ENCODE measurements at places on chromosomes 2 and 18.

DNA sequence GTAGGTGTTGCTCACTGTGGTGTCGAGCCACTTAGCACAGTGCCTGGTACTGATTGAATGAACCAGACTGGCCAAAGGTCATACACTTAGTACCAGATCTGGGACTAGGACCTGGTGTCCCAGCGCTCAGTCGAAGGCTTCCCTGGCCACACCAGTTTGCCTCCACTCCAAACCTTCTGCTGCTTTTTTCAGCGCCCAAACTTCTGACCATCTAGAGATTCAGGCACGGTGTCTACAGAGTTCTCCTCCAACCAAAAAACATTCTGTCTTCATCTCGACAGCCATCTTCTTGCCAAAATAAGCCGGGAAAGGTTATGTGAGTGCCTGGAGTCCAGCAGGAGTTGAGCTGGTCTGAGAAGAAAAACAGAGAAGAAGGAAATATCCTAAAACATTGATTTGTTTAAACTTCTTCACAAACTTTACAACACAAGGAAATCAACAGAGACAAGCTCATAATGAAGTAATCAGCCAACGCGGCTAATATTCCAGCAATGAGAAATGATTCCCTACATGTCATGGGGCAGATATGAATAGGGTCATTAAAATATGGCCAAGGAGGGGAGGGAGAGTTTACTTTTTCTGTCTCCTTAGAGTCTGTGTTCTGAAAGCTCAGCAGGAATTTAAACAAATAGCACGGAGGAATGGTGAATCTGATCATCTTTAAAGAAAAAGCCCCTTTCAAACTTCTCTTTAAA, 2.3 kb upstream of the GLI2 start:
- no peak for DNase-seq

- no peak for DNase-seq
These were observed 78.7 kb downstream of the RAB3GAP1 start for GRCh38 chr2:135130751-135131150.

- no peak for DNase-seq
These were observed 1.0 kb upstream of the STRN start for GRCh38 chr2:36967236-36967876.

DNA sequence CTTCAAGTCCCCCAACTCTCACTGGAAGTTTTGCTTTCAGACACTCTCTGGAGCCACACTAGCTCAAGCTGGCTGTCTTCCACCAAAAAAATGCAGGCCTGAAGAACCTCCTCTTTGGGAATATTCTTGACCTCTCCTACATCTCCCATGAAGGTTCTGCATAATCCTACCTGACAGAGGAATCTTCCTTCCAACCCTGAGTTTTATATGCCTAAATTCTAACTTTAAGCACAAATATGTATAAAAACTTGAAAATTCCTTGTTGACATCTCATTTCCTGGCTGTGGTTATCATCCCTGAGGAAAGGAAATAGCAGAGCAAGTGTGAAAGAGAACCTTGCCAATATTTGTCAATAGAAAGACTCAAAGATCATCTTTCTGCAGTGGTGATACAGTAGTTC, 249.0 kb downstream of the LPIN1 start:
- DNase-seq: no peak

DNA sequence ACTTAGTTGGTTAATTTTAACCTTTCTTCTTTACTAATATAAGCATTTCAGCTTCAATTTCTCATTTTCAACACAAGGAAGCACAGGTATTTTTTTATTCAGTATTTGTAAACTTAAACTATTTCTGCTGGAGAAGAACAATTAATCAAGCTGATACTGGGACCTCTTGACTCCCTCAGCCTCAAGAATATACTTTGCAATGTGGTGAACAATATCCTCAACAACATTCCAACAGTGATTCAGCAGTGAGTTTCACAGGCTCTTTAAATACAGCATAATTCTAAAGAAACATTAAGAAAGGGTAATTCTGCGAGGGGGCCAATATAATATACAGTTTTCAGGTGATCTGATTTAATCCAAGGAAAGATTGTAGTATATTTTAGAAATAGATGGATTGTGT, 10.0 kb downstream of the RAPGEF4 start:
- no peak for DNase-seq

DNA sequence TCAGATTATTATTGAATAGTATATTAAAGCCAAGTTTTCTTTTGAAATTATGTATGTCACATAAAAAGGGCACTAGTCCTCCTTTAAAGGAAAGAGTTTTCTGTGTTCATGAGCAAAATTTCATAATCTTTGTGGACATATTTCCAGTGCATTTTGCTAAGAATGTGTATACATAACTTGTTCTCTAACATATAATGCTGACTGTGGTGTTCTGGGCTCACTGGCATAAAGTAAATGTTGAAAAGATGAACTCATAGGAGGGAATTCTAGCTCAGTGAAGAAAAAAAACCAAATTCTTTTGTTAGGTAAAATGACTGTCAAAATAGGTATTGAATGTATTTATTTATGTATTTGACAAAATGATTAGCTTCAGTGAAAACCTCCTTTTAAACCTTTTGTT, 6.2 kb downstream of the KCNJ13 start:
- no peak for DNase-seq

DNA sequence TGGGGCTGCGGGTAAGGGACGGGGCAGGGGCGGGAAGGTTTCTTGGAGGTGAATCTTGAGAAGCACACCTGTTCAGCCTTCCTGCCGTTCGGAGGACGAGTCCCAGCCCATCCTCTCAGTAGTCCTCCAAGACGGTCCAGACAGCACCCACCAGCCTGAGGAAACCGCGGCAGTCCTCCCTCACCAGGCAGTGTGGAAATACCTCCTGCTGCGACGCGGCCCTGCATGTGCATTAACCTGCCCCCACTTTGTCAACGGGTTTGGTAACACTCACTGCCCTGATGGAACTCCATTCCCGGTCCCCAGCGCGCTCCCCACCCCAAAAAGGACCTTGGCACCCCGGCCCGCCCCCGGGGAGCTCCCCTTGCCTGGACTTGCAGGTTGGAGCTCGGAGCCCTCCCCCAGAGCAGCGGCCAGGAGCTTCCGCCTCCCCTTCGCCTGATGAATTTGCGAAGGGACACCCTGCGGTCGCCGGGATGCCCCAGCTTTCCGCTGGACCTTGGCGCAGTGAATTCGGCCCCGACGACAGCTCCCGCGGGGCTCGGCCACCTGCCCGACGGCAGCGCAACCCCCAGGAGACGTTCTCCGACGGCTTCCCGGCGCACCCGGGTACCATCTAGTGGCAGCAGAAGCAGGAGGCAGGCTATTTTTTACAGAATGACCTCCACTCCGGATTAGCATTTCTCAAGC, 31.5 kb downstream of the ACVR1C start:
- no peak for DNase-seq

- no peak for DNase-seq
These were observed 44.5 kb downstream of the EML6 start for GRCh38 chr2:54767921-54768320.

DNA sequence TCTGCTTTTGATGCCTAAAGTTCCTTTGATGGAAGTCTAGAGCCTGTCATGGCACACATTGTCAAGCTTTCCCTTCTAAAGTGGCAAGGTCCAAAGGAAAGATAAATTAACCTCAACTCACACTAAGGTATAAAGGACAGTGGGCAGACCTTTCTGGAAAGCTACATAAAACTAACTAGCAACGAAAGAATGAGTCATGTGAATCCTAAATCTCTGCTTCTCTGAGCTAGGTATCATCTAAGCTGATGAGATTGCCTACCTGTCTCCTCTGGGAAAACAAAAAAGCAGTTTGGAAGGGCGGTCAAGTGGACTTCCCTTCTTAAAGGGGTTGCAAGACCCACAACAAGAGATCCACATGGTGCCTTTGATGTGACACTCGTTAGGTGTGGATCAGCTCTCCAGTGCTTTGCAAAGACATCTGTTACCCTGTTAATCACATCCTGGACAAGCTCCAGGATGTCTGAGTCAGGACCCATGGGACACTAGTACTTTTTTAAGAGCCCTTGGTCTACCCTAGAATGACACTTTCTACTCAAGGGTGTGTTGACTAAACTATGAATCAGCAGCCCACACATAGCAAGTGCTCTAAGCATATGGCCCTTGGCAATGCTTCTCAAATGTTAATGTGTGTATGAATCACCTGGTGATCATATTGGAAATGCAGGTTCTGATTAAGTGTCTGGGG, 173.5 kb downstream of the ALK start:
- no peak for DNase-seq

- no peak for DNase-seq
These were observed 113.5 kb upstream of the CHRNA1 start for GRCh38 chr2:174877751-174878150.

DNA sequence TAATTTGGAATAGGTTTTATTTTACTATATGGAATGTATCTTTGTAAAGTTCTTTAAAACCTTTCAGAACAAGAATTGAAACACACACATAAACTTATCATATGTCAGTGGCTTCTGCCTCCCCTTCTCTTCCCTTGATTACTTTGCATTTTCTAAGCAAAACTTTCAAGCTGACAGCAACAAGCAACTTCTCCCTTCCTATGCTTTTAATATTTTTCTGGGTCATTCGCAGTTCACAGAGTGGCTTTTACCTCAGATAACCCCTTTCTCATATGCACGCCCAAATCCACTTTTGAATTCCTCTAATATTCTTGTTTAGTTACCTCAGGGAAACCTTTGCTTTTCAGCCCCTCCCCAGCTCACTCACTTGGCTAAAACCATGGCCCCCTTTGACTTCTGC, 36.7 kb upstream of the CDC42EP3 start:
- no peak for DNase-seq

- no peak for DNase-seq
These were observed 1.8 kb upstream of the PTPN18 start for GRCh38 chr2:130354139-130354428.

DNA sequence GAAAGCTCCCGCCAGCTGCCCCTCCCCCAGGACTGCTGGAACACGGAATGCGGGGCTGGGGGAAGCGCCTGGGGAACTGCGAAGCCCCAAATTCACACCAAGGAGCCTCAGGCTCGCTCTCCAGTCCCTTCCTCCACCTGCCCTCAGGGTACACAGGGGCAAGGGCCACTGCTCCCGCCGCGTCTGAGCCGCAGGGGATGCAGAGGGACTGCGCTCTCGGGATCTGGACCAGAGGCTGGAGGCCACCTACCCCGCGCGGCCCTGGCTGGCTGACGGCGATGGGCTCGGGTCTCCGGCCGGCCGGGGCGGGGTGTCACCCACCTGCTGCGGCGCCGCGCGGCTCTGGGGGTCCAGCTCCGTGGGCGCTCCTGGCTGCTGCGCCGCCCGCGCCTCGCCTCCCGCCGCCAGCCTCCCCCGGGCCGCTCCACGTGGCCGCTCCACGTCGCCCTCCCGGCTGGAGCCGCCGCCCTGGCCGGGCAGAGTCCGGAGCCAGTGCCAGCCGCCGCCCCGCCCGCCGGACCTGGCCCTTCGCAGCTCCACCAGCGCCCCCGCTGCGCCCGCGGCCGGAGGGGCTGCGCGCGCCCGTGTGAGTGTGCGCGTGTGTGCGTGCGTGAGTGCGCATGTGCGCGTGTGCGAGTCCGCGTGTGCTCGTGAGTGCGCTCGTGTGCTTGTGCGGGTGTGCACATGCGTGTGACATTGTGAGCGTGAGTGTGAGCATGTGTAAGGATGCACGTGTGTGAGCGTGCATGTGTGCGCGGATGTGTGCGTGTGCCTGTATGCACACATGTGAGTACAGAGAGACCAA, at the start of gene CGREF1:
TSS of gene CGREF1 (minus strand) at position 604 of the 805 bp plus-strand sequence. CDS start 14,762 bp downstream, outside the sequence.
- DNase-seq: peak; percentile 9

DNA sequence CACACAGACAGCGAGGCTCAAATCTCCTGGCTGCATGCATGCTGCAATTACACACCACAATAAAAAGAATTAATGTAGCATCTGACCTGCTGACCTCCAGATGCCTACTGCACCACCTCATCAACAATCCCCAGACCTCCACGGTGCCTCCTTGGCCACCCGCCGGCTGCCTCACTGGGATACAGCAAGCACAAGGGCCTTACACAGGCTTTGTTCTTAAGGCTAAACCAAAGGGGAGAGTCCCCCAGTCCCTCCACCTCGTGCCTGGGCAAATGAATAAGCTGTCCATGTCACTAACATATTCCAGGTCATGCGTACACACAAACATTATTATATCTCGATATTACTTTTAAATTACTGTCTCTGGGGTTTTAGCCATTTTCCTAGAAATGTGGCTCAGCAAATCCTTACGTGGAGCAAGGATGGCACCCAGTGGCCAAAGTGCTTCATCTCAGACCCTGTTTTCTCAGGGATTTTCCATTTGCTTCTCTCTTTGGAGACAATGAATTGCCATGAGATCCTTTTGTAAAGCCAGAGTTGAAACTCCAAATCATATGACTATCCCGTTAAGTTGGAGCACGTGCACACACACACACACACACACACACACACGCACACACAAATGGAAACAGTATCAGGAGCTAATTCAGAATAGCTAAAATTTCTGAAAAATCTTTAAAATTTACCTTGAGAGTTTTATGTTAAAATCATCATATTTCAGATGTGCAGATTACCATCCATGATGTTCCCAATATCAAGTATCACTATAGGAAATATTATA, 313.8 kb downstream of the PDE11A start:
- peak; percentile 74 for DNase-seq

GRCh38 chr2:39584283-39584965, 81.3 kb upstream of the TMEM178A start:
- DNase-seq: no peak

GRCh38 chr2:72576459-72576858, 249.4 kb downstream of the EXOC6B start:
- no peak for DNase-seq

DNA sequence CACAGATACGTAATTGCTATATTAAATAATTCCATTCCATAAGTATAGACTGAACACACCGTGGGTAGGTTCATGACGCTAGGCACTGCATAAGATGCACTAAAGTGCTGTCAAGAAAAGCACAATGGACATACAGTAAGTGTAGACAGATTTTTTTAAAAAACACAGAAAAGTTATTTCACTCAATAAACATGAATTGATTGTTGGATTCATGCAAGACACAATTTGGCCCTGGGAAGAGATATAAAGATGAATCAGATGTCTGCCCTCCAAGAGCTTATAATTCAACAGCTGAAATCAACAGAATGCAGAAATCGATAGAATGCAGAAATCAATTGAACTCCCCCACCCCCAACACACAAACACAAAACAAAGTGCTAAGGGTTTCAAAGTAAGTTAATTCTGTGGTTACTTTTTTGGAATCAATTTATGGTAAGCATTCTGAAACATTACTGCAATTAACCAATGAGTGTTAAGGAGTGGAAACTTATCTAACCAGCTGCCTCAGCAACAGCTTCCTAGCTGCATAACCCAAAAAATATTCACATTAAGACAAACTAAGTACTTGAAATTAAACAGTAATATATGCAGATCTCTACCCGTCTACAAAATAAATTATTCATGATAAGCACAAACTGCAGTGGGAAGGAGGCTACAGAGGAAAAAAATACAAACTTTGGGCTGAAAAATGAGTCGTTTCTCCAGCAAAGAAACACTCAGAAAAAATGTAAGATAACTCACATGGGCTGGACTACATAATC, 1.6 kb downstream of the NBAS start:
- DNase-seq: no peak
